Esophagus muscularis mucosa (tissue), 4 donors: ENCODE measurements at places on chromosomes 12 and 14. TPM values are rescaled to one million over a fixed set of nuclear protein-coding genes. Genes with fewer than 3 reads are reported as not detected.
A peak's percentile ranks its signal among the peaks of the same experiment; 100 is the strongest.

ZNF140 gene
- 12.5 TPM for total RNA-seq

KICS2 gene
- 4.5 TPM for total RNA-seq

DCN gene
- 1,186 TPM for total RNA-seq

RTN1 gene
- total RNA-seq = 10.9 TPM

MYF5 gene
- total RNA-seq = not detected

CHGA gene
- 1.2 TPM for total RNA-seq

DNA sequence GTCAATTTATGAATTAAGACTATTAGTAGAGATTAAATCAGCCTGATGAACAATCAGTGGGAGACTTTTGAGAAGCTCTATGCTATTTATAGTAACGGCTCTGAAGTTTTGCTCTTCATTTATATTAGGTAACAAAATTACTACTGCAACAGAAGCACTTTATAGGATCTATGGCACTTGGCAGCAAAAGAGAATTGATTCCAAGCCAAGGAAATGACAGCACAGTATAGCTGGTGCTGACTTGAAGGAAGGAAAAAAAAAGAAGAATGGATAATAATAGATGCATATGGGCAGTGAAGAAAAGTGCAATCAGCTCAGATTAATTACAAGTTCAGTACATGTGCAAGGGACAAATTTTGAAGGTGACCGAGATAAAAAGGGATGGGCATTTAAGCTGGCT is 228.2 kb upstream of the PPFIA2 start:
- H3K4me3 ChIP-seq = no peak overlapping the region
- DNase-seq = no peak
- no peaks in the 10 kb centered on the region for H3K36me3 ChIP-seq
- no peaks in the 10 kb centered on the region for H3K27me3 ChIP-seq
- H3K27ac ChIP-seq = no peak overlapping the region
- peaks cover 3% of the 10 kb centered on the region for H3K4me1 ChIP-seq

GRCh38 chr14:93104961-93105360 is 10.8 kb downstream of the ITPK1 start:
- no peak for DNase-seq
- no peaks in the 10 kb centered on the region for H3K27me3 ChIP-seq
- no peaks in the 10 kb centered on the region for H3K36me3 ChIP-seq
- H3K4me1 ChIP-seq = peaks cover 89% of the 10 kb centered on the region
- no peak overlapping the region for H3K4me3 ChIP-seq

DNA sequence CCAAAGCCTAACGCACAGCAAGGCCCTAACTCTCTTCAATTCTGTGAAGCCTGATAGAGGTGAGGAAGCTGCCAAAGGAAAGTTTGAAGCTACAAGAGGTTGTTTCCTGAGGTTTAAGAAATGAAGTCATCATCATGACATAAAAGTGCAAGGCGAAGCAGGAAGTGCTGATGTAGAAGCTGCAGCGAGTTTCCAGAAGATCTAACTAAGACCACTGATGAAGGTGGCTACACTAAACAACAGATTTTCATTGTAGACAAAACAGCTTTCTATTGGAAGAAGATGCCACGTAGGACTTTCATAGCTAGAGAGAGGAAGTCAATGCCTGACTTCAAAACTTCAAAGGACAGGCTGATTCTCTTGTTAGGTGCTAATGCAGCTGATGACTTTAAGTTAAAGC is 385.6 kb upstream of the OR4E1 start:
- no peak for DNase-seq
- H3K27me3 ChIP-seq = no peaks in the 10 kb centered on the region
- H3K36me3 ChIP-seq = no peaks in the 10 kb centered on the region

DNA sequence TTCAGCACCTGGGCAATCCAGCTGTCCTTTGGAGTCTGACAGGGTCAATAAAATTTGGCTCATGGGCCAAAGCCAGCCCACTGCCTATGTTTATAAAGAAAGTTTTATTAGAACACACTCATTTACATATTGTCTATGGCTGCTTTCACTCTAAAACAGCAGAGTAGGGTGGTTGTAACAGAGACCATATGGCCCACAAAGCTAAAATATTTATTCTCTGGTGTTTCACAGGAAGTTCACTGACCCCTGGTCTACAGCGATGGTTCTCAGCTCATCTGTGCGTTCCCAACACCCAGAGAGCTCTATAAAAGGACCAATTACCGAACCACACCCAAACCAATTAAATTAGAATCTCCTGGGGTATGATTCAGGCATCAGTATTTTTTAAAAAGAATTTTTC is 37.7 kb upstream of the RTRAF start:
- no peak overlapping the region for H3K27ac ChIP-seq
- no peak for DNase-seq
- H3K36me3 ChIP-seq = no peaks in the 10 kb centered on the region
- no peak overlapping the region for H3K4me3 ChIP-seq
- no peaks in the 10 kb centered on the region for H3K4me1 ChIP-seq
- H3K27me3 ChIP-seq = no peaks in the 10 kb centered on the region

- no peaks in the 10 kb centered on the region for H3K27me3 ChIP-seq
- H3K36me3 ChIP-seq = no peaks in the 10 kb centered on the region
- H3K4me3 ChIP-seq = no peak overlapping the region
- DNase-seq = no peak
- no peaks in the 10 kb centered on the region for H3K4me1 ChIP-seq
- no peak overlapping the region for H3K27ac ChIP-seq
These were observed 49.3 kb upstream of the ETV6 start for GRCh38 chr12:11600199-11600598.

DNA sequence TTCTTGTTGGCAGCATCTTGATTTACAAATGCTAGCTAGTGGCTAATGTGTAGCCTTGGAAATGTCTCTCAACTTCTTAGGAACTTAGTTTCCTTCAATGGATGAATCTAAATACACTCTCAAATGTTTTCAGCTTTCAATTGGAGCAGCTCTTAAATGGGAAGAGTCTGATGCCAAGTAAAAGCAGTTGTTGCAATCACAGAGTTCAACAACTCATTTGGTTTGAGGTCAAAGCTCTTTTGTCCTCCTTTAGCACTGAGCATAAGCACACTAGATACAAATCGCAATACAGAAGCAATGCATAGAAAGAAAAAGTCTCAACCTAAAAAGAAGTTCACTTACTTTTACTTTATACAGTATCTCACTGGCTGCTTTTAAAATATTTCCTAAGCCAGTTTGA is 986.1 kb upstream of the FLRT2 start:
- H3K4me3 ChIP-seq = no peak overlapping the region
- H3K36me3 ChIP-seq = no peaks in the 10 kb centered on the region
- no peak for DNase-seq

DNA sequence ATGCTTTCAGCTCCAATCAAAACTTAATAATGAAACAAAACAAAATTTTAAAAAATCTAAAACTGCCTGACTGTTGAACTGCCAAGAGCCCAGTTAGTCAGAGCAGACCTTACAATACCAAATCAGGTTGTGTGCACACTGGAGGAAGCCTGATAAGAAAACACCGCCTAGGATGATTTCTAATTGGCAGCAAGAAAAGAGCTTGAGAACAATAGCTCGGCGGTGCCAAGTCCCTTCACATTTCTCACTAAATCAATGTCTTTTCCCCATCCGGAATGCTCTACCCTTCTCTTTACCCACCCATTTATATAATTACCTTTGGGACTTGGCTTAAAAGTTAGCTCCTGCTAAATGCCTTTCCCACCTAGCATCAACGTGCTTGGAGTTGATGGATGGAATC is 256.7 kb downstream of the C12orf75 start:
- no peak overlapping the region for H3K4me3 ChIP-seq
- no peaks in the 10 kb centered on the region for H3K4me1 ChIP-seq

- H3K36me3 ChIP-seq = no peaks in the 10 kb centered on the region
- H3K4me1 ChIP-seq = peaks cover 7% of the 10 kb centered on the region
- H3K4me3 ChIP-seq = no peak overlapping the region
- H3K27me3 ChIP-seq = peaks cover 38% of the 10 kb centered on the region
- H3K27ac ChIP-seq = no peak overlapping the region
- no peak for DNase-seq
These were observed 24.6 kb upstream of the LTBP2 start for GRCh38 chr14:74636424-74637177.

- no peak for DNase-seq
- H3K4me1 ChIP-seq = no peaks in the 10 kb centered on the region
- no peak overlapping the region for H3K4me3 ChIP-seq
- H3K27me3 ChIP-seq = no peaks in the 10 kb centered on the region
- H3K27ac ChIP-seq = no peak overlapping the region
These were observed 240.0 kb downstream of the DIO2 start for GRCh38 chr14:79971330-79971729.

DNA sequence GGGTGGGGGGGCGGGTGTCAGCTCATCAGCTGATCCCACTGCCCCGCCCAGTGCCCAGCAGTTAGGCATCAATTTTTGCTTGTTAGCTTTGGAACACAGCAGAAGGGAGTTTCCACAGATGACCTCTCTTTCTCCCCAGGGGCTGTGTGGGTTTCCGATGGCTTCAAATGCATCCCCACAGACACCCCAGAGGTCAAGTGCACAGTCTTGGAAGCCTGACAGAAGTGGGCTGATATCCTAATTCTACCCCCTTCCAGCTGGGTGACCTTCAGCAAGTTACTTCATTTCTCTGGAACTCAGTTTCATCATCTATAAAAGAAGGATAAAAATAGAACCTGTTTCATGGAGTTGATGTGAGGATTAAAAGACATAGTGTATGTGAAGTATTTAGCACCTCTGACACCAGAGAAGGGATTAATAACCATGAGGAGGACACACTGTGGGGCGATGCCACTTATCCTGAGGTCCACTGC is 22.0 kb downstream of the TTC9 start:
- peaks cover 10% of the 10 kb centered on the region for H3K4me1 ChIP-seq
- H3K27ac ChIP-seq = no peak overlapping the region
- no peaks in the 10 kb centered on the region for H3K36me3 ChIP-seq
- no peak overlapping the region for H3K4me3 ChIP-seq
- H3K27me3 ChIP-seq = no peaks in the 10 kb centered on the region

DNA sequence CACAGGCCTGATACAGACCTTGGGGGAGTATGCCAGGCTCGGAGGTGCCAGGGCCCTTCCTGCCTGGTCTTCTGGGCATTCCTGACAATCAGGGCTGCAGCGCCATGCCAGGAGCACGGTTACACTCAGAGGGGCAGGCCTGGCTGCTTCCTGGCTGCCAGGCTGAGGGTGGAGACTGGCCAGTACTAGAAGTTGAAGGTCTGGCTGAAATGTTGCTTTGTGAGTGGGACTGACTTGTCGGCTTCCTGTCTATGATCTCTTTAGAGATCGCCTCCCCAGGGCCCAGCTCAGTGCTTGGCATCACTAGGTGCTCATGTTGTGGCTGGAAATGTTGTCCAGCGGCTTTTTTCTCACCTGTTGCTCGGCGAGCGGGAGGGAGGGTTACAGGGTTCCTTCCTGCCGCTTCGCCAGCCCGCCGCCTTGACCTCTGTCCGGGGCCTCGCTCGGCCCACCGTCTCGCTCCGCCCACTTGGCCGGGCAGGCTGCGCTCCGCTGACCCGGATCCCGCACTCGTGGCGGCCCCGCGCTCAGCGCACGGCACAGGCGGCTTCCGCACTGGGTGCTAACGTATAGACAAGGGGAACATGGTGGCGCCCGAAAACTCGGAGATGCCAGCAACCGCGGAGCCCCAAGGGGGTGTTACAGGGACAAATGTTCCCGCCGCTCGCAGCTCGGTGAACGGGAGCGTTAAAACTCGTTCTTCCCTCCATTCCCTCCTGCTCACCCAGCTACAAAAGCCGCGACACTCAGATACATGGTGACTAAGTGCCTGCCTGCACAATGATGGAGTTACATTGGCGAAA is 32.6 kb downstream of the PAPLN start:
- peaks cover 21% of the 10 kb centered on the region for H3K4me1 ChIP-seq
- H3K4me3 ChIP-seq = peak overlapping the region; percentile 50
- H3K27me3 ChIP-seq = no peaks in the 10 kb centered on the region
- DNase-seq = no peak
- peaks cover 57% of the 10 kb centered on the region for H3K36me3 ChIP-seq

GRCh38 chr14:22837750-22838538 is 1.6 kb downstream of the MMP14 start:
- peak overlapping the region; percentile 87 for H3K4me3 ChIP-seq
- peaks cover 43% of the 10 kb centered on the region for H3K36me3 ChIP-seq
- no peaks in the 10 kb centered on the region for H3K27me3 ChIP-seq

DNA sequence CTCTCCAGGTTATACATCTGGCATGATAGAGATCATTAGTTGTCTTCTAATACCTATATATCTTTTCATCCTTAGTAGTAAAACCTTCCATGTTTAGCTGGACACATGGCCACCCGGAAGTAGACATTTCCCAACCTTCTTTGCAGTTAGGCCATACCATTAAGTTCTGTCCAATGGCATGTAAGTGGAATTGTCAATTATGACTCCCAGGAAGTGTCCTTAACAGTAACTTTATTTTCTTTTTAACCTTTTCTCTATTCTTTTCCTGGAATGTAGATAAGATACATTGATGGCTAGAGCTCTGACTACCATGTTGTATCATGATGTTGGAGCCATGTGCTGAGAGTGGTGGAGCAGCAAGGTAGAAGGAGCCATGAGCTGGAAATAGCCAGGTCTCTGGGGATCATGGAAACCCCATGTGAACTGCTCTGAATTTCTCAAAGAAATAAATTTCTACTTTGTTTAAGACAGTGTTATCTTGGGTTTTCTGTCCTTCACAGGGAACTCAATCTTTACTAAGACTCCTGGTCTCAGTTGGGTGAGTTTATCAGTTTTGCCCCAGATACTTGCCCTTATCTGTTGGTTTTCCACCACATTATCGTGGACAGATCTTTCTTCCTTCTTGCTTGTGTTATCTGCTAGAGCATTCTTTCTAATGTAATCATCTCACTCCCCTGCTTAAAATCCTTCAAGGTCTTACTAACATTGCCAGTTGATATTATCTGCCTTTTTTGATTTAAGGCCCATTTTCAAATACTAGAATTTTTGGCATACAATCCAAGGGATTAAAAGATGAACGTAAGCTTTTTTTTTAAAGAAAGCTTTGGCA is 5.1 kb upstream of the LTA4H start:
- H3K27ac ChIP-seq = no peak overlapping the region
- no peaks in the 10 kb centered on the region for H3K4me1 ChIP-seq
- no peaks in the 10 kb centered on the region for H3K36me3 ChIP-seq
- no peak overlapping the region for H3K4me3 ChIP-seq
- DNase-seq = no peak

DNA sequence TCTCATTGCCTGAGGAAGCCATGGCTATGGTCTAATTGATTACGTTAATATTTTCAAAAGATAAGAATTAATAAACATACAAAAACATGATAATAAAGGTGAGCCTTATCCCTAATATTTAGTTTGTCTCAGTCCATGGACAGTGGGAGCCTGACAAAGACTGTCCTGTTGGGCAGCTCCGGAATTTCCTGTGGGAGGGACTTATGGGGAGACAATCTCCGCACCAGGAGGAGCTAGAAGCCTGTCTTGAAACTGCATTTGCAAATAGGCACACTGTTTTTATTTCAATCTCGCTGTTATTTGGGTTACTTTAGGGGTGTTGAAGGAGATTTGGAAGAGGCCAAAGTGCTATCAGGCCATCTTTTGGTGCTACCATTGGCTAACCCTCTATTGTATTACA is 50.8 kb upstream of the ZDHHC17 start:
- no peaks in the 10 kb centered on the region for H3K36me3 ChIP-seq
- no peak for DNase-seq
- no peak overlapping the region for H3K4me3 ChIP-seq
- H3K27me3 ChIP-seq = no peaks in the 10 kb centered on the region
